Activated CD4-positive, alpha-beta T cell treated with anti-CD3 and anti-CD28 coated beads, Interleukin-2, amount 50 U/mL, for 24 hours (primary cell): ENCODE measurements at places on chromosomes 2 and 18.
A peak's percentile ranks its signal among the peaks of the same experiment; 100 is the strongest.

DNA sequence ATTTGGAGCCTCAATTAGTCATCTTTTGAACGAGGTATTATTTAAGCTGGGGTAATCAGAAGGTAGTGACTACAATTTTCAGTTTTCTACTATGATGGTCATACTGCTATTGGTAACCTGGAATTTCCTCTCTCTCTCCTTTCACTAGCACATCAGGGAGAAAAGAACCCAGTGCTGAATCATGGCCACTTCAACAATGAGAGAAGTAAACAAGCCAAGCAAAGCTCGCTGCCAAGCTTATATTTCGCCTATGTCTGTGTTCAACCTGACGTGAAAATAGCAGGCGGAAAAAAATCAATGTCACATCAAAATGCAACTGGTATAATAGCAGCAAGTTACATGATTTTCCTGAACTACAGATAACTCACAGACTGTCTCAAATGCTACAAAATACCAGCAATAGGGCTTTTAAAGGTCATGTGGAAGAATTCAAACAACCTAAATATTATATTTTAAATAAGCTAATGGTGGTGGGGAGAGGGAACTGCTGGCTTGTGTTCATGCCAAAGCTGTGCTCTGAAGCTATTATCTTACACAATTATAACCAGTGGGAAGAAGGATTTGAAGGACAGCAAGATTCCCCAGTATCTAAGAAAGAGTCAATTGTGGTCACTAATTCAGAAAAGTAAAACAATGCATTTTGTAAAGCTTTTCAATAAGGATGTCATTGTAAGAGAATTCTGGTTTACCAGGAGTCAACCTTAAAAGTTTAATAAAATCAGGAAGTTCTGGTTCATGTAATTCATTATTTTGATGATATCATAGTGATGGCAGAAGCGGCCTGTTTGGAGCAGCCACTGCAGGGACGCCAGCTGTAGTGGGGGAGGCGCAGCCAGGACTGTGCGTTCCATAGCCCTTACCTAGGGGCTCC is 38.0 kb downstream of the RNF152 start:
- DNase-seq, result no peak

GRCh38 chr2:54204476-54204875 is 51.6 kb downstream of the TSPYL6 start:
- DNase-seq, result no peak

GRCh38 chr2:9065901-9066300 is 62.4 kb upstream of the MBOAT2 start:
- no peak for DNase-seq

DNA sequence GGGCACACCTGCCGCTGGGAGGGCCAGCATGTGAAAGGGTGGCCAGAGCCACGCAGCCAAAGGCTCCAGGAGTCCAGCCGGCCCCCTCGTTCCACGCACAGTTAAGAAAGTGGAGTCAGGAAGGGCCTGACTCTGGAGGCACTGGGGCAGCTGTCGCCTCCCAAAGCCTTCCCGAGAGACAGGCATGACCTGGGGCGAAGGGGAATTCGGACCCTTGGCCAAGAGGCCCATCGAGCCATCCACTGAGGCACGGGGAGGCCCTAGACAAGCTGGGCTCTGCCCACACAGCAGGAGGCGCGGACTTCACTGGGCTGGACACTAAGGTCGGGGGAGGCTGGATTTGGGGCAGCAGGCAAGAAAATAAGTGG is 38.5 kb upstream of the SNED1 start:
- DNase-seq, result no peak

DNA sequence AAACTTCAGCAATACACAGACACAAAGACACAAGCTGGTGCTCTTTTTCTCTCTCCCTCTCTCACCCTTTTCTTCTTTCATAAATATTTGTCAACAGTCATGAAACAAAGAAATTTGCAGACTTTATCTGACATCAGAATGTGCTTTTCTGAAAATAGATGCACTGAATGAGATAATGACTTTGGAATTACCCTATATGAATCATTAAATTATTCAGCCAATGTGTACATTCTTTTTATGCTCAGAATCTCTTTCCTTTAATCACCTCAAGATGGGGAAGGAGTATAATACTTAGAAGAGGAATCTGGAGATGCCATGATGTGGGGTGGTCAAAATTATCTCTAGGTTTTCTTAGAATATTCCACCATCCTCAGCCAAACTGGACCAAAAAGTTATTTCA is 289.9 kb downstream of the LRRTM1 start:
- no peak for DNase-seq

- no peak for DNase-seq
Observed at GRCh38 chr18:7889515-7889914, 322.4 kb downstream of the PTPRM start.

GRCh38 chr2:167292430-167293171 is 404.3 kb downstream of the XIRP2 start:
- DNase-seq, result no peak

- DNase-seq, result no peak
Observed at GRCh38 chr2:118496870-118497611, 350.4 kb downstream of the EN1 start.

DNA sequence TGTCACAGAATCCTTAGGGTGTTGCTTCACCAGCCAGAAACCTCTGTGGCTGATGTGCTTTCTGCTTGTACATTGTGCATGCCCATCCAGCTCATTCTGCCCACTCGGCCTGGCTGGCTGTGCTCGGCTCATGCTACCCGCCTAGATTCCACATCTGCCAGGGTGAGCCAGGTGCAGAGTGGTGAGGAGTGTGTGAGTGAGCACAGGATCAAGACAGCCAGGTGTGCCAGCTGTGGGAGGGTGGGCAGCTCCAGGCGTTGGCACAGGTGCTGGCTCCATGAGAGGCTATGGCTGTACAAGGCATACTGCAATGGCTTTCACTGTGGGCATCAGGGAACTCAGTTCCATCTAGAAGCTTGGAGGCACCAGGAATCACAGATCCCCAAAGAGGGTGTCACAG is 1321.8 kb upstream of the CRIM1 start:
- DNase-seq, result no peak

GRCh38 chr2:187959821-187960220 is 331.9 kb upstream of the GULP1 start:
- DNase-seq, result no peak

GRCh38 chr2:177148477-177149154 is 64.0 kb upstream of the HNRNPA3 start:
- DNase-seq, result peak; percentile 58

- no peak for DNase-seq
Observed at GRCh38 chr2:207224791-207225482, 59.2 kb upstream of the KLF7 start.

DNA sequence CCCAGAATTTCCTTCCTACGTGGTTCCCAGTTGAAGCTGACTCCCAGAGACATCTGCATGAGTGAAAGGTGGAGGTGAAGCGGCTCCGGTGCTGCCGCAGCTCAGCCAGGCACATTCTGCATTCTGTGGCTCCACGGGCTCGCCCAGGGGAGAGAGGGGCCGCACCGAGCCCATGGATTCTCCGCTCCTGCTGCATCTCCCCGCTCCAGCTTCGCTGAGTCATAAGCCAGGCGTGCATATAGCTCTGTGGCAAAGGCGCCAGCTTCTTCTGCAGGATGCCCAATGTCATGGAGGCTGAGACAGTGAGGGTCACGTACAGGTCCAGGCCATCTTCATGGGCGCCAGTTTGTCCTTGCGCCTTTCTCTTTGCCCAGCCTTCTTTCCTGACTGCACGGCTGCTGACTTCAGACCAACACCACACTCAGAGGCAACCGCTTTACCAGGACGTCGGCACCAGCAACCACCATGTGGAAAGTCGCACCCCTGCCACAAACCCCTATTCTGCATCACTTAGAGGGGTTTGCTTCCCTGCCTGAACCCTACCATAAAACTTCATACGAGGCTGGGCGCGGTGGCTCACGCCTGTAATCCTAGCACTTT is 215.7 kb downstream of the MGAT5 start:
- no peak for DNase-seq

- no peak for DNase-seq
Observed at GRCh38 chr2:126802316-126802715, 96.4 kb upstream of the TEX51 start.

DNA sequence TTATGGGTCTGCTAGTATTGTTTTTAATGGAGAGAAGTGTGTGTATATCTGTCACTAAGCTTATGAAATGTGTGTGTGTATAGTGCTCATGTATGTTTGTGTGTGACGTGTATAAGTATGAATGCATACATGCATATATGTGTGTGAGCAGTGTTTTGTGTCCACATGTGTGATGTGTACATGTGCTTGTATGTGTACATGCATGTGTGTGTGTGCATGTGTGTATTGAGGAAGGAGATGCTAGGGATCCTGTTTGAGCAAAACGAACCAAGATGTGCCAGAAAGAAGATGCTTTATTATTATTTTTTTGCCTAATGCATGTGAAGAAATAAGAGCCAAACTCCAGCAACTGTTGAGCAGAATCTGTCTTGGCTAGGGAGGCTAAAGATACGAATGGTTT is 301.3 kb upstream of the SKOR2 start:
- DNase-seq, result no peak

GRCh38 chr2:188367164-188367563 is 75.5 kb downstream of the GULP1 start:
- no peak for DNase-seq

DNA sequence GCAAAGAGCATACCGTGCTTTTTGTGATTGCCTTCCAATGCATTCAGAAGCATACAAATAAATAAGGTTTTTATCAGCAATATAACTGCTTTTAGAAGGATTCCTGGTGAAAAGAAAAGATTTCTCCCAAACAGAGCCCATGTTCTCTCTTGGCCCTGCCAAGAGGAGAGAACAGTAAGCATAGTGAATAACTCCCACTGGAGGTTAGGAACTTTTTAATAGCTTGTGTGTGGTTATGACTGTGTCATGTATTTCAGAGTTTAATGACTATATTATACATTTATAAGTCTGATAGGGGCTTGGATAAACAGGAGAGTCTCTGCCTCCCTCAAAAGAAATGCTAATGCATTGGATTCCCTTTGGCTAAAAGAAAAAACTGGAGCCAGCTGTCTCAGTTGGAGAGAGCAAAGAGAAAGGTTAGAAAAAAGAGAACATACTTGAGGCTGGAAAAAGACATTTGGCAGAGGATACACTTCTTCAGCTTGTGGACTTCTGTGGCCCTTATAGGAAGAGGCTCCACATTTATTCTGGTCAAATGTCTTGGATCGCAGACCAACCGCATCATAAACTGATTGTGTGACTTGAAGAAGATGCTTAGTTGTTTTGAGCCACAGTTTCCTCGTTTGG is 63.0 kb upstream of the SPRED2 start:
- no peak for DNase-seq

DNA sequence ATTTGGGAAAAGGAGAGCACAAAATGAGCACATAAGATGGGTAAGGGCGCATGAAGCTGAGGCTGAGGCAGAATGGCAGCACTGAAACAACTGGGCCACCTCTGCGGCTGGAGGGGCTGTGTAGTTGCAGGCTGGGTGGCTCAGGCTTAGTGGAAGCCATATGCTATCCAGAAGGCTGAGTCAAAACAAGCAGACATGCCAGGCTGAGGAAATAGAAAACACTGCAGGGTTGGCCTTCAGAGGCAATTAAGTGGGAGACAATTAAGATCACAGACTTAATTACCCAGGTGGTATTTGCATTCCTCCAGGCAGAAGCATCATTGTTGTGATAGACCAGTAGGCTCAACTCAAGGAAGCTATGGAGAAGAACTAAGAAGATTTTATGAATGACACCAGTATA is 11.4 kb upstream of the XPO1 start:
- DNase-seq, result no peak

- DNase-seq, result no peak
Observed at GRCh38 chr18:80109676-80110078, 615 bp downstream of the ADNP2 start.

- DNase-seq, result no peak
Observed at GRCh38 chr2:11797846-11798245, 51.4 kb downstream of the LPIN1 start.

- DNase-seq, result no peak
Observed at GRCh38 chr2:6167592-6168138, 475.5 kb downstream of the SOX11 start.

DNA sequence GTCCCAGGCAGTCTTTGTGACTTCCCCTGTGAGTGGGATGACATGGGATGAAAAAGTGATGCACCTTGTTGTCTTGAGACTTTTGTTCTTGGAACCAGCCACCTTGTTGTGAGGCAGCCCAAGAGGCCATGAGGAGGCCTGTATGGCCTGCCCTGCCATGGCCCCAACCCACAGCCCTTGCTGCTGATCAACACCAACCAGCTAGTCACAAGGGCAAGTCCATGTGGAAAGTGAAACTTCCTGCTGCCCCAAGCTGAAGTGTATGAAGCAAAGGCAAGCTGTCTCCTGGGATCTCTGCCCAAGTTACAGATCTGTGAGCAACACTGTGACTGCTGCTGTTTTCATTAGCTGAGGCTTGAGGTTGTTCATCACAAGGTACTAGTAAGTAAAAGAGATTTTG is 21.6 kb downstream of the TMEM18 start:
- no peak for DNase-seq

GRCh38 chr2:198930170-198930569 is 527.6 kb downstream of the SATB2 start:
- DNase-seq, result no peak

- no peak for DNase-seq
Observed at GRCh38 chr2:112915300-112916144, 4.6 kb downstream of the IL37 start.

GRCh38 chr2:144048631-144049060 is 471.3 kb downstream of the ZEB2 start:
- DNase-seq, result no peak

DNA sequence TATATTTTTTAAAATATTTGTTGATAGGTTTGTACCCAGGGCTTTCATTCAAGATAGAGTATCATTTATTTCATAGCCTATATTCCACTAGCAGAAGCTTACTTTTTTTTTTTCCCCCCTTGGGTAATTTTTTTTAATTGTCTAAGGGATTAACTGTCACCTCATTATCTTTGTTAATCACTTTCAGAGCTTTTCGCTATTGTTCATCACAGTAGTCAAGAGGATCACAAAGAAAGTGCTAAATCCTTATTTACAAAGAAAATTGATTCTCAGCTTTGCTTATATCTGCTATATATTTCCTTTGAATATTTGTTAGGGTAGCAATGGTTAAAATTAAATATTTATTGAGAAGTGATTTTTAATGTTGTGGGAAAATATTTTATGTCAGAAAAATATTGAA is 59.0 kb downstream of the CAMKMT start:
- DNase-seq, result no peak

GRCh38 chr2:101779656-101780055 is 82.1 kb downstream of the MAP4K4 start:
- no peak for DNase-seq

GRCh38 chr2:32962690-32963089 is 15.9 kb downstream of the LTBP1 start:
- no peak for DNase-seq

GRCh38 chr2:51711766-51712165 is 679.8 kb upstream of the NRXN1 start:
- no peak for DNase-seq

DNA sequence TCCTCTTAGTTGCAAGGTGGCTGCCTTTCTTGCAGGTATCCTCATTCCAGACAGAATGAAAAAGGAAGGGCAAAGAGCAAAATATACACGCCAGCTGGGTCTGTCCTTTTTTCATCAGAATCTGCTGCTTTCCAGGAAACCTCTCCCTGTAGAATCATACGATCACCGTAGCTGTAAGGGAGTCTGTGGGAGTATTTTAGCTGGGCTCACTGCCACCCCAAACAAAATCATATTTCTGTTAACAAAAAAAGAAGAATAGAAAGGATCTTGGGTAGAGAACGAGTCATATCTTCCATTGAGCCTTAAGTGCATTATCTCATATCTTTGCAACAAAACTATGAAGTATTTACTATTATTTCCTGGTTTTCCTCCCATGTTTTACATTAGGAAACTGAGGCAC is 15.0 kb upstream of the TANC1 start:
- DNase-seq, result no peak

- DNase-seq, result no peak
Observed at GRCh38 chr2:139177041-139177440, 396.9 kb upstream of the NXPH2 start.
